ENCODE measurements at places on chromosomes 1 and 21.

DNA sequence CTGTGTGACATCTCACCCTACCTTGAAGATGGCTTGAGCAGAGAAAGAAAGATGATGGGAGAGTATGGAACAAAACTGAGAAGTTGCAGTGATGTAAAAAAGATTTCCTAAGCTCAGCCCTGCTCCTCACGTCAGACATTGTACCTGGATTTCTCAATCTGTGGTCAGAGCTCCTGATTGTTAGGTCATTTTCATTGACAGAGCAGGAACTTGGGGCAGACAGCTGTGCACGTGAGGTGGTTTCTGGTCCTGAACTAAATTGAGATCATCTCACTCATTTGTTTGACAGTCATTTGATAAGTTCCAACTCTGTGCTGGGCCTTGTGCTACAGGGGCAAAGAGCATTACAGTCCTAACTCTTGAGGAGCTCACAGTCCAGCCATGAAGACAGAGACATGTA, 10.2 kb downstream of the TRAF3IP3 start:
- H3K36me3 ChIP-seq = peaks cover 73% of the 10 kb centered on the region
- H3K4me1 ChIP-seq = peaks cover 43% of the 10 kb centered on the region
- H3K27me3 ChIP-seq = no peaks in the 10 kb centered on the region
- DNase-seq = no peak

DNA sequence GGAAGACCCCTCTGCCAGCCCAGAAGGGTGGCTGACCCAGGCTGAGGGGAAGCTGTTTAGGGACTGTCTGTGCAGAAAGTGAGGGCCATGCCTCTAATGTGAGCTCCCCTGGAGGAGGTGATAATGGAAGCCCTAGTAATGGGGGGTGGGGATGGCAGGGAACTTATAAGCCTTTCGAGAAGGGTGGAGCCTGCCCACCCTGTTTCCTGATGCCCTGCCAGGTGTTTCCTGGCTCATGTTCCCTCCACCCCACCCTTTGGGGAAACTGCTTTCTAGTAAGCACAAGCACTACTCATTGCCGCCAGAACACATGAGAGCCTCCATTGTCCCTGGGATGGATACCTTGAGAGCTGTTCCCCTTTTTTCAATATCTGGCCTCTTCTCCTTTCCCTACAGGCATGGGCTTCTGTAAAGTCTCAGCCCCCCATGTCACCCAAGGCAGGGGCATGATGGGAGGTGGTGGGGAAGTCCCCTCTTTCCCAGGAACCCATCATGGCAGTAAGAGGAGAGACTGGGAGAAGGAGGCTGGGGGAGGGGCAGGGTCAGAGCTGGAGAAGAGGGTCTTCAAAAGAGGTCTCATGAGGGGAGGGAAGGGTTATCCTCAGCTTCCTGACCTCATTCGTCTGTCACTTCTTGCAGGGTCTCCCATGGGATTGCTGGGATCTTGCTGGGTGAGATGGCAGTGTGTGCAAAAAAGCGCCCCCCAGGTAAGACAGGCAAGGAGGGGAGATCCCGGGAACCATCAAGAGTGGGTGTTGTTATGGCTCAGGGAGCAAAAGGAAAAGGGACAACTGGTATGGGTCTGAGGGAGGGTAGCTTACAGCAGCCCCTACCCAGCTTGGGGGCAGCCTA, 2.4 kb downstream of the ATP8B2 start:
- DNase-seq = no peak
- peaks cover 24% of the 10 kb centered on the region for H3K36me3 ChIP-seq
- peaks cover 44% of the 10 kb centered on the region for H3K4me1 ChIP-seq
- H3K27me3 ChIP-seq = no peaks in the 10 kb centered on the region
- H3K27ac ChIP-seq = peak overlapping the region; percentile 90
- peak overlapping the region; percentile 90 for H3K4me3 ChIP-seq

DNA sequence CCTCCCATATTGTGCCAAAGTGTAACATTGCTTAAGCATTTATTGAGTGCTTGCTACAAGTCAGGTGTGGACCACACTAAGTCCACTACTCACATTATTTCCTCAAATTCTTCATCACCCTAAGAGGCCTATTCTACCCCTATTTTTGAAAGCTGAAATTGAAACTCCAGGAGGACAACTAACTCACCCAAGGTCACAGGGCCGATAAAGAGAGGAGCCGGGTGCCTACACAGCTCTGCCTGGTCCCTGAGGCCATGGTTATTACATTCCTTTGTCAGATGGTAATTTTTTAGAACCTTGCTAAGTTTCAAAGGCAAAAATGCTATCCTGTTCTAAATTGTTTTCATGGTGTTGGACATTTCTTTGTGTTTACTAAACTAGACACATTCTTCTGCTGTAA, 24.2 kb upstream of the KLHDC8A start:
- H3K4me3 ChIP-seq = no peak overlapping the region
- DNase-seq = no peak
- no peak overlapping the region for H3K27ac ChIP-seq

DNA sequence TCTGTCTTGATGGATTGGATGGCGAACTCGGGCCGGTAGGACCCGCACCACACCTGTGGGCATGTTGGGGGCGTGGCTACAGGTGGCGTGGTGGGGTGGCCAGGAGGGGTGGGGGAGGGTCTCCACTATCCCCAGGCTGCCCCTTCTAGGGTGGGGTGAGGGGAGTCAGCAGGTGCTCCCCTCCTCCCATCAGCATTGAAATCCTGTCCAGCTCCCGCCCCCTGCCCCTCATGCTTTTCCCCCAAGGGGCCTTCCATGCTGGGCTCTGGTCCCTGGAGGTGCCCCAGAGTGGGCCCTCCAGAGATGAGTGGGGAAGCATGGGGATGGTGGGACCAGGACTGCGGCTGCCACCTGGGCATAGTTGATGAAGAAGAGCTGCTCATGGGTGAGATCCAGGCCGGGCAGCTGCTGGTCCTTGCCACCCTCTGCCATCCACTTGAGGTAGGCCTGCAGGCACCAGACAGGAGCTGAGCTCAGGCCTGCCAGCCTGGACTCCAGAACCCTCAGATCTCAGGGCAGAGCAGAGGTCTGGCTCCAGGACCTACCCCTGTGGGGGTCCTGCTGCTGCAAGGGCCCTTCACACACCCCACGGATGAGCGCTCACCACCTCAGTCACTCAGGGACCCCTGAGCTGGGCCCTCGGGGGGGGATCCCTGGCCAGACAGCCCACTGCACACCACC, 5.1 kb downstream of the PRXL2B start:
- no peak overlapping the region for H3K27ac ChIP-seq
- H3K27me3 ChIP-seq = no peaks in the 10 kb centered on the region
- no peak for DNase-seq
- H3K4me1 ChIP-seq = peaks cover 3% of the 10 kb centered on the region
- no peak overlapping the region for H3K4me3 ChIP-seq

GRCh38 chr1:194225821-194226220, 1039.4 kb upstream of the B3GALT2 start:
- no peak overlapping the region for H3K27ac ChIP-seq
- peaks cover 7% of the 10 kb centered on the region for H3K4me1 ChIP-seq
- H3K27me3 ChIP-seq = no peaks in the 10 kb centered on the region

- H3K27me3 ChIP-seq = no peaks in the 10 kb centered on the region
- H3K27ac ChIP-seq = peak overlapping the region; percentile 86
- H3K4me1 ChIP-seq = peaks cover 29% of the 10 kb centered on the region
- peaks cover 14% of the 10 kb centered on the region for H3K36me3 ChIP-seq
- no peak overlapping the region for H3K4me3 ChIP-seq
Measured at GRCh38 chr21:32437729-32438128, 25.2 kb downstream of the EVA1C start.

- no peaks in the 10 kb centered on the region for H3K27me3 ChIP-seq
- no peak for DNase-seq
- H3K27ac ChIP-seq = no peak overlapping the region
- peaks cover 22% of the 10 kb centered on the region for H3K4me1 ChIP-seq
Measured at GRCh38 chr1:204568576-204569315, 52.5 kb downstream of the MDM4 start.

Data from effector memory CD8-positive, alpha-beta T cell (primary cell).